ENCODE measurements at places on chromosomes 4 and X. TPM values are rescaled to one million over a fixed set of nuclear protein-coding genes. Genes with fewer than 3 reads are reported as not detected.
A peak's percentile ranks its signal among the peaks of the same experiment; 100 is the strongest.

GRCh38 chr4:184283659-184284335 is 66.1 kb upstream of the ENPP6 start:
- no peaks in the 10 kb centered on the region for H3K36me3 ChIP-seq
- DNase-seq = no peak
- no peaks in the 10 kb centered on the region for H3K27me3 ChIP-seq
- peak overlapping the region; percentile 99 for H3K27ac ChIP-seq
- peaks cover 77% of the 10 kb centered on the region for H3K4me1 ChIP-seq
- peak overlapping the region; percentile 57 for H3K4me3 ChIP-seq

GRCh38 chrX:31420711-31421151 is 348.9 kb upstream of the FTHL17 start:
- no peak overlapping the region for H3K4me3 ChIP-seq
- no peaks in the 10 kb centered on the region for H3K27me3 ChIP-seq
- DNase-seq = no peak

DNA sequence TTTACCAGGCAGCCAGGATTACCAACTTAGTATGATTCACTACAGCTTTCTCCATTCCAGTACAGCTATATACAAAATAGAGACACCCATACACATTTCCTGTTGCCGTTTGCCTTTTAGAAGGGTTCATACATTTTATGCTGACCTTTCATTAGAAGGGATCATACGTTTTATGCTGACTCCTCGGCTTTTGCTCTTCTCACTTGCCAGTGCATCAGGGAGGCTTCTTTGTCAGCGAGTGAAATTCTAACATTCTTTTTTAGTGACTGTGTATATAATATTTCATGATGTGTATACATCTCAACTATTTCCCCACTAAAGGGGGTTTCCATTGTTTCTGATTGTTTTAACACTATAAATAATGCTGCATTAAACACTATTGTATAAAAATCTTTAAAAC is 552.6 kb downstream of the TRIML1 start:
- no peaks in the 10 kb centered on the region for H3K4me1 ChIP-seq
- no peak overlapping the region for H3K27ac ChIP-seq
- no peak overlapping the region for H3K4me3 ChIP-seq
- H3K27me3 ChIP-seq = no peaks in the 10 kb centered on the region
- no peaks in the 10 kb centered on the region for H3K36me3 ChIP-seq

- no peaks in the 10 kb centered on the region for H3K36me3 ChIP-seq
- DNase-seq = no peak
- H3K4me3 ChIP-seq = no peak overlapping the region
- no peaks in the 10 kb centered on the region for H3K27me3 ChIP-seq
- H3K4me1 ChIP-seq = peaks cover 22% of the 10 kb centered on the region
- no peak overlapping the region for H3K27ac ChIP-seq
Measured at GRCh38 chr4:2765832-2766526, 9.8 kb upstream of the TNIP2 start.

GRCh38 chr4:14178421-14178820 is 550.9 kb upstream of the BOD1L1 start:
- DNase-seq = peak; percentile 61
- H3K4me3 ChIP-seq = no peak overlapping the region
- no peaks in the 10 kb centered on the region for H3K36me3 ChIP-seq
- no peaks in the 10 kb centered on the region for H3K27me3 ChIP-seq
- H3K4me1 ChIP-seq = peaks cover 21% of the 10 kb centered on the region

GRCh38 chr4:102554482-102554881 is 53.3 kb downstream of the NFKB1 start:
- H3K27ac ChIP-seq = no peak overlapping the region
- no peak overlapping the region for H3K4me3 ChIP-seq
- peaks cover 18% of the 10 kb centered on the region for H3K4me1 ChIP-seq
- no peak for DNase-seq

GRCh38 chr4:78654807-78655206 is 103.2 kb downstream of the ANXA3 start:
- no peak for DNase-seq
- H3K4me3 ChIP-seq = no peak overlapping the region
- no peaks in the 10 kb centered on the region for H3K36me3 ChIP-seq
- peaks cover 27% of the 10 kb centered on the region for H3K4me1 ChIP-seq

DNA sequence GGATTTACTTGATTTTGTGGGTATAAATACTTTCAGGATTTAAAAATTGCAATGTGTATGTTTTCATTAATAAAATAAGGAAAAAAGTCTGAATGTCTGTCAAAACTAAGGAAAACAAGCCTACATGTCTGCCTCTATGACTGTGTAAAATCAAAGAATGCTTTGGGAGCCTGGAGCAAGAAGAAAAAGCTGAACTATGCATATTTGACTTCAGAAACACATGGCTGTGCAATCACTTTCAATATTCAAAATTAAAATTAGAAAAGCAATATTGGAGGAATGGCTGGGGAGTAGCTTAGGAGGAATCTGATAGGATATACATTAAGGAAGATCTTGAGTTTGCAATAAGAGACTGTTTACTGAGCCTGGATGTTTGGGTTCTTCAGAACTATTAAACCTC is 147.1 kb downstream of the ADAM29 start:
- no peak for DNase-seq
- no peak overlapping the region for H3K4me3 ChIP-seq
- no peaks in the 10 kb centered on the region for H3K27me3 ChIP-seq
- H3K36me3 ChIP-seq = no peaks in the 10 kb centered on the region
- H3K4me1 ChIP-seq = no peaks in the 10 kb centered on the region

DNA sequence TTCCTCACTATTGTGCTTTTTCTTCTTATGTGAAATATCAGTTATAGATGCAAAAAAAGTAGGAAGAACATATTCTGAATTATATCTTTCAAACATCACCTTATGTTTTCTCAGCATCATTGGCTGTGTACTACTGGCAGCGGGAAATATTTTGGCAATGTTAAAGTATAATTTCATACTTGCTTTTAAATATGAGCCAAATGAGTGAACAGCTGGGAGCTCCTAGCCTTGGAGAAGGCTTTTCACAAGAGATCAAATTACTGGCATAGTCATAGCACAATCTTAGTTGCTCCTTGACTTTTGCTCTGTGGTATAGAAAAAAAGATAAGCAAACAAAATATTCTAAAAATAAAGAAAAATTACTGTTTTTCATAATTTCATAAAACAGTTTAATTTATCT is 1575.8 kb upstream of the PABPC4L start:
- no peak for DNase-seq
- no peak overlapping the region for H3K4me3 ChIP-seq
- no peaks in the 10 kb centered on the region for H3K27me3 ChIP-seq
- no peak overlapping the region for H3K27ac ChIP-seq
- H3K4me1 ChIP-seq = no peaks in the 10 kb centered on the region

GRCh38 chr4:141680060-141680459 is 43.7 kb downstream of the IL15 start:
- H3K27me3 ChIP-seq = no peaks in the 10 kb centered on the region
- H3K36me3 ChIP-seq = no peaks in the 10 kb centered on the region
- no peak overlapping the region for H3K4me3 ChIP-seq
- no peak for DNase-seq
- H3K27ac ChIP-seq = no peak overlapping the region

- H3K4me1 ChIP-seq = peaks cover 37% of the 10 kb centered on the region
- H3K4me3 ChIP-seq = no peak overlapping the region
- H3K27me3 ChIP-seq = no peaks in the 10 kb centered on the region
- DNase-seq = no peak
- H3K27ac ChIP-seq = no peak overlapping the region
Measured at GRCh38 chr4:2792396-2792710, 532 bp upstream of the SH3BP2 start.

DNA sequence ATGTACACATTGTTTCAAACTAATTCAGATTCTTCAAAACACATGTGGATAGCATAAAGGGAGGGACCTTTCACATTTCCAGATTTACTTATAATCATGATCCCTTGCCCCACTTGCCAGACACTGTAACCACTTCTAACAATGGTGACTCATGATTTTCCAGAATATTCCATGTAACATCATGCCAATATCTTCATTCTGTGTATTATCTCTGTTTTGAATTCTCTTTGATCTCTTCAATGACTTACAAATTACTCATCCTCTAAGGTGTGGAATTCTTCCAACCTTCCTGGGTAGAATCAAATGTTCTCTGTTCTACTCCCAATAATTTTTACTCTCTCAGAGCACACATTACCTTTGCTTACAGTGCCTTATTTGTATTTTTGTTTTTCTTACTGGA is 517.1 kb downstream of the PCDH7 start:
- no peak overlapping the region for H3K27ac ChIP-seq
- H3K4me3 ChIP-seq = no peak overlapping the region
- DNase-seq = no peak

GRCh38 chrX:137482136-137482535 is 83.8 kb upstream of the ZIC3 start:
- H3K36me3 ChIP-seq = no peaks in the 10 kb centered on the region
- no peaks in the 10 kb centered on the region for H3K4me1 ChIP-seq
- H3K4me3 ChIP-seq = no peak overlapping the region
- H3K27me3 ChIP-seq = no peaks in the 10 kb centered on the region

DNA sequence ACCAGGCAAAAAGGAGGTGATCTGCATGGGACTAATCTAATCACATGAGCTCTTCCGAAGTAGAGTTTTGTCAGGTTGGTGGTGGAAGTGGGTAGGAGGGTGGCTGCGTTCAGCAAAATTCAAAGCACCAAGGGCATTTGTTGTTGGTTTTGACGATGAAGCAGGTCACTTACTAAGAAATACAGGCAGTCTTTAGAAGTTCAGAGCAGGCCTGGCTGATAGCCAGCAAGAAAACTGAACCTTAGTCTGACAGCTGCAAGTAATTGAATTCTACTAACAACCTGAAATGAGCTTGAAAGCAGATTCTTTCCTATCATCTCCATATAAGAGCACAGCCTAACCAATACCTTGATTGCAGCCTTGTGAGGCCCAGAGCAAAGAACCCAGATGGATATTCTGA is 505.8 kb downstream of the KLHL13 start:
- no peak overlapping the region for H3K4me3 ChIP-seq
- no peaks in the 10 kb centered on the region for H3K27me3 ChIP-seq
- no peaks in the 10 kb centered on the region for H3K4me1 ChIP-seq
- H3K27ac ChIP-seq = no peak overlapping the region
- DNase-seq = no peak

GRCh38 chr4:186351668-186352194 is 85.7 kb downstream of the F11 start:
- DNase-seq = no peak
- H3K27ac ChIP-seq = no peak overlapping the region
- no peaks in the 10 kb centered on the region for H3K27me3 ChIP-seq
- no peaks in the 10 kb centered on the region for H3K4me1 ChIP-seq
- no peak overlapping the region for H3K4me3 ChIP-seq

DNA sequence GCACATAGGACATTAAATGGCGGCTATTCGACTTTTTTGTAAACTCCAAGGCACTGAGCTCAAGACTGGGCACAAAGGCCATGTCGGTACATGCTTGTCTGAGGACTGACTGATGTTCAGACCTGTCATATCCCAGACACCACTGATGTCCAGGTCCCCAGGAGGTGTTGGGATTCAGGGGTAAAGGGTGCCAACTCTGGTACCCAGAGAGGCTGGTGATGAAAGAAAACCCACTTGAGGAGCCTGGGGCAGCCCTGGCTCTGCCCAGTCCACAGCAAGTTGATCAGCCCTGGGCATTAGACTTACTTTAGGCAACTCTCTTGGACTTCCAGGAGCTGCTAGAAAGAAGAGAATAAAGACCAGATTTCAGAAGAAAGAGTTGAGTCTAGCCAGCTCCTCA is 18.7 kb downstream of the SASH3 start:
- DNase-seq = no peak
- no peaks in the 10 kb centered on the region for H3K4me1 ChIP-seq
- no peak overlapping the region for H3K27ac ChIP-seq
- H3K36me3 ChIP-seq = peaks cover 19% of the 10 kb centered on the region

- H3K27ac ChIP-seq = no peak overlapping the region
- no peak for DNase-seq
- no peaks in the 10 kb centered on the region for H3K4me1 ChIP-seq
- no peaks in the 10 kb centered on the region for H3K27me3 ChIP-seq
Measured at GRCh38 chr4:83083925-83084475, 30.5 kb downstream of the PLAC8 start.

GRCh38 chrX:13994104-13994503 is 35.6 kb downstream of the GEMIN8 start:
- H3K36me3 ChIP-seq = no peaks in the 10 kb centered on the region
- H3K27me3 ChIP-seq = no peaks in the 10 kb centered on the region
- no peak overlapping the region for H3K4me3 ChIP-seq
- no peak for DNase-seq

DNA sequence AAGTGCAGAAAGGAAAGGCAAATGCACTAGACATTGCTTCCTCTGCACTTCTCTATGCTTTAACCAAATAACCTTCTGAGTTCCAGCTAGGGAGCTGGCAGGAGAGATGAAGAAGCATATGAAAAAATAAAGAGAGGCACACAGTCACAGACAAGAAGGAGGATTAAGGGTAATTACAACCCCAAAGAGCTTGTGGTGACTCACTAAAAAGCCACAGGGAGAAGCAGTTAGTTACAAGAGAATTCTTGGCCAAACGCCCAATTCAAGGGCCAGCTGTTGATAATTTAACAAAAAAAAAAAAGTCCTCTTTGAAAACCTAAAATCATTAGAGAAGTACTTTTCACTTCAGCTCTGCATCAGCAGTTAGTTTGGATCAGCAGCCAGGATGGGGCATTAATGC is 478.0 kb downstream of the KCNIP4 start:
- no peak overlapping the region for H3K4me3 ChIP-seq
- DNase-seq = no peak
- no peak overlapping the region for H3K27ac ChIP-seq
- no peaks in the 10 kb centered on the region for H3K4me1 ChIP-seq
- no peaks in the 10 kb centered on the region for H3K36me3 ChIP-seq

GRCh38 chr4:80322716-80323115 is 12.8 kb upstream of the CFAP299 start:
- no peak overlapping the region for H3K4me3 ChIP-seq
- H3K27ac ChIP-seq = no peak overlapping the region
- H3K4me1 ChIP-seq = no peaks in the 10 kb centered on the region

GRCh38 chr4:149531861-149532260 is 283.8 kb downstream of the IQCM start:
- H3K27me3 ChIP-seq = no peaks in the 10 kb centered on the region
- DNase-seq = no peak
- H3K4me3 ChIP-seq = no peak overlapping the region

The SLC10A3 gene
- total RNA-seq = 16.4 TPM

The MTTP gene
- 0.21 TPM for total RNA-seq

The IGSF1 gene
- 0.08 TPM for total RNA-seq

The RIPPLY1 gene
- total RNA-seq = not detected

The ABLIM2 gene
- 0.15 TPM for total RNA-seq

The VCX3B gene
- not detected for total RNA-seq

The RENBP gene
- 4.9 TPM for total RNA-seq

The FHIP1A gene
- 0.28 TPM for total RNA-seq

The ZDHHC9 gene
- 6.9 TPM for total RNA-seq

The IL2RG gene
- total RNA-seq = 155 TPM

The PDHA2 gene
- not detected for total RNA-seq

The ASB9 gene
- total RNA-seq = 0.31 TPM

The SMIM31 gene
- not detected for total RNA-seq

The F8A3 gene
- total RNA-seq = 2.4 TPM
